Stimulated activated CD8-positive, alpha-beta memory T cell treated with anti-CD3 and anti-CD28 coated beads, Interleukin-7, amount 100 ng/mL, for 1 hour (primary cell): ENCODE measurements at places on chromosomes 7 and 10.

GRCh38 chr10:33041783-33042437, 83.9 kb upstream of the ITGB1 start:
- no peak for DNase-seq

DNA sequence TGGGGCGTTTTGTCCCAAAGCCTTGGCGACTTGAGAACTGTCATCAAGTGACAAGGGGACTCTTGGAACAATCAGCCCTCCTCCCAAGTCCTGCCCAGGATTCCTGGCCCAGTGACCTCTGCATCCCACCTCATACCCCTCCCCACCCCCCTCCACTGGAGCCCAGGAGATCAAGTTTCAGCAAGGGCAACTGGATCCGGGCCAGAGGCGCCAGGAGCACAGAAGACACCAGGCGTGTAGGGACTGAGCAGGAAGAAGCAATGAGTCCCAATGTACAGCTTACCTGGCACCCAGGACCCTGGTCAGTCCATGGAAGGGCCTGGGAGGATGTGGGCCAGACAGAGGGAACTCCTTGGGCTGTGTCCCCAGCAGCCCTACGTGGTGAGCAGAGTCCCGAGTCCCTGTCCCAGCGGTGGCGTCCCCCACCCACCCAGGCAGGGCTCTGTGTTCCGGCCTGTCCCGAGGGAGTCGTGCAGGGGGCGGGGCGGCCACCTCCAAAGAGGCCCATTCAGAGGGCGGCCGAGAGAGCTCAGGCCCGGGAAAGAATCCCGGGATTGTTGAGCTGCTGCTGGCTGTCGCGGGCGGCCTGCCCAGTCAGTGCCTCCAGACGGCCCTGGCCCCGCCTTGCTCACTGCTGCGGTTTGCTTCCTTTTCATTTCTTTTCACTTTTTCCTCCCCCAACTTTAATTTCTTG, 254.1 kb downstream of the TNS3 start:
- no peak for DNase-seq

DNA sequence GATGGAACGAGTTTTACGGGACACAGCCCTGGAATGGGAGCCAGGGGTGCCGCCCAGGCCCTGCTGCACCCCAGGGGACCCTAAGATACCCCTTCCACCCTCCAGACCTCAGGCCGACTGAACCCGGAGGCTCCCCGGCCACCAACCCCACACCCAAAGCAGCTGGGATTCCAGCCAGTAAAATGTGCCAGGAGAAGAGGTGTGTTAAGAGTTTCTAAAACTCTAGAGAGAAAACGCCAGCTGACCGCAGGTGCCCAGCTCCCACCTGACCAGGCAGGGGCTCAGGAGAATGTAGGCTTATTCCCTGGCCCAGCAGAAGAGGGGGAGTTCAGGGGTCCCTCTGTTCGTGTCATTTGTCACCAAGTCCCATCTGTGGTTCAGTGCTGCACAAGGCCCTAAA, 17.5 kb downstream of the NUDT1 start:
- no peak for DNase-seq

GRCh38 chr10:79923669-79924068, 25.2 kb downstream of the SFTPD start:
- no peak for DNase-seq

DNA sequence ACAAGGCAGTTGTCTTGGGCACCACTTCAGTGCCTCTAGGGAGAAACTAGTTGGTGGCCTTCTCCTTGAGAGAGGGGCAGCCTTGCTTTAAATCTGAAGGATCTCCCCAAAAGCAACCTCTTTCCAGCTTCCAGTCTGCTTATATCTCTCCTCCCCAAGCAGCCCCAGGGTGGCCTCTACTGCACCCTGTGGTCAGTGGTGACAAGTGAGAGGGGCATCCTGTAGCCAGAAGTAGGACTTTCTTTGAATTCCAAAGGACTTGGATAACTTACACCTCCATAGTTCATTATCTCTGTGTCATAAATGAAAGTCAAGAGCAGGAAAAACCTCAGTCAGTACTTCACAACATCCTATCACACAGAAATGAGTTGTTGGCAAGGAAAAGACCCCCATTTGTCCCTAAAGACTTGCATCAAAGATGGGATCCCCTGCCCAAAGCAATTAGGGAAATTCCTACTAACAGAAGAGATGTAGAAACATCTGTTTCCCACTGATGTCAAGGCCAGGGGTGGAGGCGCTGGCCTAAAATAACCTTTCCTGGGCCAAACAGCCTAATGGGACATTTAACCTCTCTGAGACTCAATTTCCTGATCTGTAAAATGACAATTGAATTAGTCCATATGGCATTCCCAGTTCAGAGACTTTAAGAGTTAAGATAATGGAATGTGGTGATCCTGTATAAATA, 44.0 kb upstream of the ANKRD1 start:
- DNase-seq = no peak

- DNase-seq = no peak
Observed at GRCh38 chr10:3042589-3042988, 24.8 kb upstream of the PFKP start.

GRCh38 chr7:31957756-31958155, 112.5 kb downstream of the PDE1C start:
- no peak for DNase-seq

GRCh38 chr7:106658316-106659165, 2.4 kb downstream of the CCDC71L start:
- DNase-seq = no peak
